ENCODE measurements at places on chromosomes 13 and 19.

DNA sequence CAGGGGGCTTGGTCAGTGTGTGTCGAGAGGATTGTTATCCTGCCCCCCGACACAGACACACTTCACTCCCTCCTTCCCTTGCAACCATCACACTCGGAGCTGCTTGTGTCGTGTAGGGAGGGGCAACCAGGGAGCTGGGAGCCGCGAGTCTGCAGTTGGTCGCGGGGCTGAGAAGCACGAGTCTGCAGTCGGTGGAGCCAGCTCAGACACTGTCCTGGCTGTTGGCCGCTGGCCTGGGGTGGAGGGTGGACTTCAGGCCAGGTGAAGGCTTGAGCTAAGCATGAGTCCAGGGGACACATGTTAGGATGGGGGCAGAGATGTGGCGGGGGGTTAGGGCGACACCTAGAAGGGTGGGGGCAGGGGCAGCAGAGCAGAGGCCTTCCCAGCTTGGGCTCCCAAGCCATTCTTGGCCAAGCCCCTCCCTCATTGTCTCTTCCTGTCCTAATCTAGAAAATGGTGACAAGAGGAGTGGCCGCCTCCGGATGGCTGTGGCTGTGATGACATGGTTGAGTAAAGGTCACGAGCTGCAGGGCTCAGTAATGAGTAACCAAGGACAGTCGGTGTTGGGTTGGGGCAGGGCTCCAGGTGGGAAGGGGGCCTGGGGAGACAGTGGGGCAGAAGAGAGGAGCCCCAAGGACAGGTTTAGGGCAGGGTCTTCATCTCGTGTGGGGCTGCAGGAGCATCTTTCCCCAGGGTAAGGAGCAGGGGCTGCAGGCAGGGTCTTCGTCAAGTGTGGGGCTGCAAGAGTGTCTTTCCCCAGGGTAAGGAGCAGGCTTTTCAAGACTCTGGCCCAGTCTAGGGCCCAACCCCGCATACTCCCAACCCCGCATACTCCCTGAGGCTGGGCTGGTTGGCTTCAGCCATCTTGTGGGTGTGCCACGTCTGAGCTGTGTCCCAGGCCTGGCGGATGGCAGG is 8.6 kb downstream of the PPP5C start:
- DNase-seq, result peak; percentile 66

GRCh38 chr19:38324431-38324830 is 4.8 kb downstream of the KCNK6 start:
- DNase-seq, result no peak

- DNase-seq, result no peak
Measured at GRCh38 chr19:1151917-1152587, 22.0 kb downstream of the SBNO2 start.

DNA sequence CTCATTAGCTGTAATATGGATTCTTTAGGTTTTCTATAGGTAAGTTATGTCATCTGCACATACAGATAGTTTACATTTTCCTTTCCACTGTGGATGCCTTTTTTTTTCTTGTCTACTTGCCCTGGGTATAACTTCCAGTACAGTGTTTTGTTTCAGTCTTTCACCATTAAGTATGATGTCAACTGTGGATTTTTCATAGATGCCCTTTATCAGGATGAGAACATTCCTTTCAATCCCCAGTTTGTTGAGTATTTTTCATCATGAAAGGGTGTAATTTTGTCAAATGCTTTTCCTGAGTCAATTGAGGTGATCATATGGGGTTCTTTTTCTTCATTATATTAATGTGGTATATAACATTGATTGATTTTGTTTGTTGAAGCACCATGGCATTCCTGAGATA is 43.6 kb upstream of the SACS start:
- no peak for DNase-seq

GRCh38 chr19:1975162-1975480 is 34.1 kb downstream of the CSNK1G2 start:
- no peak for DNase-seq

DNA sequence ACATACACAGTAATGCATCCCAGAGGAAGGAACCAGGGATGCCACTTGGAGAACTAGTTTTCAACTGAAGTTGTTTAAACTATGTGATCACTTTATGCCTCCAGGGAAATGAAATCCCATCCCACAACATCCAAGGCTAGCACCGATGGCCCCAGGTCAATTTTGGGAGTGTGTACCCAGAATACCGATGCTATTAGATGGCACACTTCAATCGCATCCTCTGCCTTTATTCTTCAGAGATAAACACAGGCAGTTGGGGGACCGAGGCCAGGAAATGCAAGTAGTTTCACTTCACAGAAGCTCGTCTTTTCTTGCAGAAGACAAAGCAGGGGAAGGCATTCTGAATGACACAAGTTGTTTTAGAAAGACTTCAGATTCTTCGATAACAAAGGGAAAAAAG is 13.8 kb downstream of the STK24 start:
- DNase-seq, result no peak

GRCh38 chr13:86826232-86826631 is 844.9 kb upstream of the SLITRK5 start:
- no peak for DNase-seq
